Effector memory CD8-positive, alpha-beta T cell (primary cell): ENCODE measurements at places on chromosomes 1 and 21.

- no peak for DNase-seq
Observed at GRCh38 chr1:180186831-180187230, 32.2 kb downstream of the QSOX1 start.

- no peak for DNase-seq
Observed at GRCh38 chr1:47181955-47182675, 7.7 kb downstream of the PDZK1IP1 start.

DNA sequence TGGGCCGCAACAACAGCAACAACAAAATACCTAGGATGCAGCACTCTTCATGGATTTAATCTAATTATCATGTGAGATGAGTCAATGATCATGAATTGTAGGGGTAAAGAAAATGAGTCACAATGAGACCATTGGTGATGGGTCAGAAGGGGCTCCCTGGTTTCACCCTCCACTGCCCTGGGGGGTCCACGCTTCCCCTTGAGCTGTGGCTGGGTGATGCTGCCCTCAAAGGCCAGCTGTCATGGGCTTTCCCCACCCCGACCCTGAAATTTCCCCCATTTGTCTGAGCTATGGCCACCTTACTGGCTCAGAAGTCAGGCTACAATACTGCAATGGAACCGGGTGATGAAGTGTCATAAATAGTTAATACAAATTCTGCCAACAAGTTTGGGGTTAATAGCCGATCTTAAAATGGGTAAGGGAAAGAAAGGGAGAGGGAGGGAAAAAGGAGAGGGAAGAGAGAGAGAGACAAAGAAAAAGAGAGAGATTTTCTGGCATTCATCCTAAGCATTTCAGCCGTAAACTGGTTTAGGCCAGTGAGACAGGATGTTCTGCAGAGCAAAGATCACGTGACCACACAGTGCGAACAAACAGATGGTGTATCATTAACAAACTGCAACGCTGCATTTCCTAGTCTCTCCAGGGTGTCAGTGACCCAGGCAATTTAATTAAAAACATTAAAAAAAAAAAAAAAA, 143.4 kb upstream of the ERRFI1 start:
- peak; percentile 52 for DNase-seq

DNA sequence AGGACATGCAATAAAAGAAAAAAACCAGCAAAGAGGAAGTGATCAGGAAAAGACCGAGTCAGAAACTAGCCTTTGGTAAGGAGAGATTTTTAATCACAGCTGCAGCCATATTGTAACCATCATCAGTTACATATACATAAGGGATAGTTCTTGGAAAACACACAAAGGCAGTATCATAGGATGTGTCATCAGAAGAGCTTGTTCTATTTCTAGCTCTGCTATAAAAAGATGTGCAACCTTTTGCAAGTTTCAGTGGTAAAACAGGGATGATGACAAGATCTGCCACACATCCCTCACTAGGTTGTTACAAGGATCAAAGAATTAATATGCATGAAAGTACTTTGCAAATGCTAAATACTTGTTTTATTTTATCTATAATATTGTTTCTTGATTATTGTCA, 342.0 kb downstream of the VAV3 start:
- no peak for DNase-seq

DNA sequence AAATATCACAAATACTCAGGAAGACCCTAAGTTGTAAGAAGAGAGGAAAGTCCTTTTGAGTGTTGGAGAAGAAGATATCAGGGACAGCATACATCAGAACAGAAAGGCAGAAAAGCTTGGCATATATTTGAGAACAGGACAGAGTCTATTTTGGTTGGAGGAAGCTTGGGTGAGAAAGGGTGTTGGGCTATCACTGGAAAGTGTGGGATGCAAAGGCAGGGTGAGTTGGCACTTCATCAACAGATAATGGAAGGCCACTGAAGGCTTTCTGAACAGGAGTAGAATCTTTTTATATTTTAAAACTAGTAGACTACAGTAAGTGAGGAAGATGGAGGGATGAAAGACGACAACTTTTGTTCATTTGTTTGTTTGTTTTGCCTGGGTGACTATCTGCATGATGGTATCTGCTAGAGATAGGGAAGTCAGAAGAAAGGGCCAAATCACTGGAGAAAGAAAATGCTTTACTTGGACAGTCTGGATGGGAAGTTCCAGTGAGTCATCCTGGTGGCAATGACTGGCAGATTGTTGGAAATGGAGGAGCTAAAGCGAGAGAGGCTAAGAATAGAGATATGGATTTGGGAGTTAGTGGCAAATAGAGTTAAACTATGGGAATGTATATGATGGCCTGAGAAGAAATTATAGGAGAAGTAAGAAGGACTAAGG, 33.7 kb upstream of the KCNA2 start:
- DNase-seq: no peak

DNA sequence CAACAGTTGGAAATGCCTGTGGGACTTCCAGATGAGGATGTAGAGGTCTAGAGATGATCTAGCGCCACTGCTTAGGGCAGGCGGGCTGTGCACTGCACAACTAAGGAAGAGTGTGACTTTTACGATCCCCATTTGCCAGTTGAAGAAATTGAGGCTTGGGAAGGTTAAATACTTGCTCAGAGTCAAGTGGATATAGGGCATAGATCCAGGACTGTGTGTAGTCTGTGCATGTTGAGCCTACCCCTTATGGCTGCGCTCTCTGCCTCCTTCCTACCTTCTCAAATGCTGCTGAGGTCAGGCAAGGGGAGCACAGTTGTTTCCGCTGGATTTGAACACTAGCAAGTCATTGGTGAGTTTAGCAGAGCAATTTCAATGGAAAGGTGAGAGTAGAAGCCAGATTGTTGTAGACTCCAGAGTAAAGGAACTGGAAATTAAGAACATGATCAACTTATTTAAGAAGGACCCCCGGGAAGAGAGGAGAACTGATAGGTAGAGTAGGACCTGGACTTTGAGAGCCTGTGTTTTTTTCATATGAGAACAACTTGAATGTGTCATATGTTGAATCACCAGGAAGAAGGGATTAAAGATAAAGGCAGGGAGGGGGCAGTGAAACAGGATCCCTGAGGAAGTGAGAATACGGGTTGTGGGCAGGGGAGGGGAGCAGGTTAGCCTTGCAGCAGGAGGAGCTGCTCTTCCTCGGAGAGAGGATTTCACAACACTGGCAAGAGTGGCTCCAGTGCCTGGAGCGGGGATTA, 2.7 kb downstream of the CAPN2 start:
- no peak for DNase-seq

- no peak for DNase-seq
Observed at GRCh38 chr21:44708866-44709425, 2.4 kb downstream of the TSPEAR start.

DNA sequence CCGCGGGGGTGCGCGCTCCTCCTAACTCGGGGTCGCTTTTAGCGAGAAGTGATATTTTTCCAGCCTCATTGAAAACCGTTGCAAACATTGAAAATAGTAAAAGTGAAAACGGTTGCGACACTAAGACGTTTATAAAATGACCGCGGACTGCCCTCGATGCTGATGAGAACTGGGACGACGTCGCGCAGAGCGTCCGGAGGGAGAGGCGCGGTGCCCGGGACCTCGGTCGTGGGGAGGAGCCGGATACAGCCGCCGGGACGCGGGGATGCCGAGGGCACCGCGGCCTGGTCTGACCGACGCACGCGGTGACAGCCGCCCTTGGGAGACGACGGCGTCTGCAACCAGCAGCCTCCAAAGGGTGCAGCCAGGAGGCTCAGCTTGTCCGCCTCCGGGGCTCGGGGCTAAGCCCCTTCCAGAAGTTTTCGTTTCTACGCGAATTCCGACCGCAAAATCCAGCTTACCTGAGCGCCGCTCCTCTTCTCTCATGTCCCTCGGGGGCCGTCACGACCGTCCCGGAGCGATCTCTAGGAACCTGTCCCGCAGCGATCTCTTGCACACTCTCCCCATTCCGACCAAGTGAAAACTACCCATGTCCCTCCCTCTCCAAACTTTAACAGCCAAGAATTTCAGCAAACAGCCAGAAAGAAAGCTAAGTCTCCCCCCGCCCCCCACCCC, 144.4 kb upstream of the ETS2 start:
- no peak for DNase-seq

GRCh38 chr1:55034476-55035133, 4.7 kb upstream of the PCSK9 start:
- DNase-seq: no peak
